ENCODE measurements at places on chromosomes 1 and 21.

DNA sequence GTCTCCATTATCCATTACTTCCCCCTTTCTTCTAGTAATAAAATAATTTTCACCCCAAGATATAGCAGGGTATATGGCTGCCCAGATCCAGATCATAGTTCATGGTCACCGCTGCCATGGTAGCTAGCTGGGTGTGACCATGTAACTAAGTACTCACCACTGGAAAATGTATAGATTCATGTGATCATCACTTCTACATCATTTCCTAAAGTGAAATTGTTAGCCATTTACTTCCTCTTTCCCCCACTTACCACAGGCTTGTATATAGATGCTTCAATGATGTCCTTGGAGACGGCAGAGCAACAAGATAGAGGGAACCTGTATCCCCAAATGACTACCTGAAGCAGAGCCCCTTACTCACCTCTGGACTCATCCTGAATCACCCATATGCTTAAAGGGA lies 22.7 kb upstream of the EYA3 start:
- DNase-seq = no peak

DNA sequence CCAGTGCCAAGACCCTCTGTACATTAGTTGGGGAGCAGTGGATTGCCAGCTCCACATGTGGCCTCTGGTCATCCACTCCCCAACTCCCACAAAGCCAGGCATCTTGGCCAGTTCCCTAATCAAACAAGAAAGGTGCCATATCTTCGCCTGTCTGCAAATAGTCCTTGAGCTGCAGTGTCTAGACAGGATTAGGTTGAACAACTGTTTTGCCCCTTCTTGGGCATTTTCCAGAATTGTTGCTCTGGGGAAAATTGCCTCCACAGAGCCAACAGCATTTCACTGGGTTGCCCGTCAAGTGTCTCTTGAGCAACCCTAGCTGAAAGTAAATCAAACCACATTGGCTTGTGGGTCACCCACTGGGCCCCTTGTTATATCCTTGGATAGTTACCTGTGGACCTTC lies 109.3 kb downstream of the GDAP2 start:
- no peak for DNase-seq

DNA sequence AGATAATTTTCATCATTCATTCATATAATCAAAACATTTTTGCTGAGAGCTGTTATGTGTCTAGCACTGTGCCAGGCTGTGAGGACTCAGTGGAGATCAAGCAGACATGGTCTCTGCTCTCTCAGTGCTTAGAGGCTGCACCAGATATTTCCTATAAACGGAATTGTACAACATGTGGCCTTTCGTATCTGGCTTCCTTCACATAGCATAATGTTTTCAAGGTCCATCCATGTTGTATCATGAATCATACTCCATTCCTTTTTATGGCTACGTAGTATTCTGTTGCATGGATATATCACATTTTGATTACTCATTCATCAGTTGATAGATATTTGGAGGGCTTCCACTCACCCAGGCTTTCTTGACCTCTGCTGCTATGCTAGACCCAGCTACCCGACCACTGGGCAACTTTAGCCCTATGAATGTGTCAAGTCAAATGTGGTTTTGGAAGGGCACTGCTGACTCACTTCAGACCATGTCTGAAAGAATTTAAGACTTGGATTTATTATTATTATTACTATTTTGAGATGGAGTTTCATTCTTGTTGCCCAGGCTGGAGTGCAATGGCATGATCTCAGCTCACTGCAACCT lies 18.5 kb downstream of the NCF2 start:
- no peak for DNase-seq

- DNase-seq = no peak
These were observed 1530.1 kb upstream of the TPTE start for GRCh38 chr21:8991088-8991907.

GRCh38 chr1:15557594-15557993 lies 27.3 kb downstream of the AGMAT start:
- DNase-seq = no peak

- no peak for DNase-seq
These were observed 36.7 kb downstream of the NFIA start for GRCh38 chr1:61119085-61119484.

DNA sequence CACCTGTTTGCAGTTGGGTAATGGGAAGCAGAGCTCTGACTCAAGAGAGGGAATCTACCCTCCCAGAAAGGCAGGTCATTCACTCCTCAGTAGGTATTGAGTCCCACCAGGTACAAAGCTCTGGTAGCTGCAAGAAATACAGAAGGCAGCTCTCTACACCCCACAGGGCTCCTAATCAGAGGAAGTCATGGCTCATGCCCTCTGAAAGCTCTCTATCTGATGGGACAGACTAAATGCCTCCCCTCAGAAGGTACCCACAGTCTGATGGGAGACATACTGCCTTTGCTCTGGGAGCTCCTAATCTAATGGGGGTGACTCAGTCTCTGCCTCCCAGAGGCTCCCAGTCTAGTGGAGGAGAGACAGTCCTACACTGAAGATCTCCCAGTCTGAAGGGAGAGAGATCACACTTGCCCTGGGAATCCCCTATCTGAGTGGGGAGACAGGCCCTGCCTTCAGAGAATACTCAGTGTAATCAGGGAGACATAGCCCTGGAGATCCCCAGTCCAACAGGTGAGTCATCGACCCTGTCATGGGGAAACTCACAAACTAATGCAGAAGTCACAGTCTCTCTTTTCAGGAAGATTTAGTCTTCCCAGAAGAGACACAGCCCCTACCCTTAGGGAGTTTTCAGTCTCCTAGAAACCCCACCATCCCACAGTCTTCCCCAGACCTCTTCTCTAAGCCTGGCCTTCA lies 23.7 kb downstream of the CAMK1G start:
- no peak for DNase-seq

- no peak for DNase-seq
These were observed 95.7 kb downstream of the DYRK1A start for GRCh38 chr21:37462087-37462861.

Measured in activated CD4-positive, alpha-beta T cell treated with anti-CD3 and anti-CD28 coated beads for 4 hours (primary cell).